Hematopoietic multipotent progenitor cell treated with erythropoietin and hydrocortisone succinate and interleukin-3 and kit ligand, for 8 days (in vitro differentiated cells): ENCODE measurements at places on chromosomes 4 and X.

DNA sequence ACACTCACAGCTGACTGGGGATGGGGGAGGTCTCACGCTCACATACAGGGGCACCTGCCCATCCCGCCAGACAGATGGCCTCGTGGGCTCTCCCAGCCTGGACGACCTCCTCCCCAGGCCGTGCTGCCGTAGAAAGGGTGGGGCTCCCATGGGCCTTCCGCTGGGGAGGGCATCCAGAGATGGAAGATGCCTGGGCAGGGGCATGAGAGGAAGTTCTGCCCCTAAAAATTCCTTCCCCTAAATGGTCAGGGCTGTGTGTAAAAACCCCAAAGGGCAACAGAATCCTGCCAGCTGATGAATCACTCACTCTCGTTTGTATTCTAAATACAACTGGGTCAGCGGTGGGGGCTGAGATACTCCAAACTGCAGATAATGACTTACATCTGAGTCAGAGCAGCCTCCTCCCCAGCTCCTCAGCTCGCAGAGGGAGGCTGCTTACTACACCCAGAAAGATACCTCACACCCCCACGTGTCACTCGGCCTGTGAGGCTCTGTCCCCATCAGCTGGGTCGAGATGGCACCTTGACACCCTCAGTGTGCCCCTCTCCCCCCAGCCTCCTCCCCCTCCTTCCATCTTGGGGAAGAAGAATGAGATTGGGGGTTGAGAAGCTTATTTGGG lies 10.1 kb downstream of the WDR1 start:
- peak; percentile 83 for DNase-seq

GRCh38 chr4:77488882-77489281 lies 116.7 kb upstream of the CXCL13 start:
- no peak for DNase-seq

- no peak for DNase-seq
Measured at GRCh38 chr4:91630054-91630453, 673.7 kb upstream of the GRID2 start.

DNA sequence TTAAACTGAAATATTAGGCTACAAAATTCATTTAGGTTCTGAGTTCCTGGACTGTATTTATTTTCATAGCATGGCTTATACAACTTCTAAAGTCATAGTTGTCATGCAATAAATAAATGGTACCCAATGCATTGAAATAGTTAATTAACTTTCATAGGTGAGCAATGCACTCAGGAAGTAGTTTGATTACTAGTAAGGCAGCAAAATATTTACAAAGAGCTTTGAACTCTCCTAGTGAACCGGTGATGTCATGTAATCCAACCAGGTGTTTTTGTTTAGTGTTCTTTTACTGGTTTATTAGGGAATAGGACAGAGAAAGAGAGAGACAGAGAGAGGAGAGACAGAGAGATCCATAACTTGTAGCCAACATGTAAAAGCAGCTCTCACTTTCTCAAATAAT lies 228.6 kb upstream of the CTSO start:
- DNase-seq, result no peak

DNA sequence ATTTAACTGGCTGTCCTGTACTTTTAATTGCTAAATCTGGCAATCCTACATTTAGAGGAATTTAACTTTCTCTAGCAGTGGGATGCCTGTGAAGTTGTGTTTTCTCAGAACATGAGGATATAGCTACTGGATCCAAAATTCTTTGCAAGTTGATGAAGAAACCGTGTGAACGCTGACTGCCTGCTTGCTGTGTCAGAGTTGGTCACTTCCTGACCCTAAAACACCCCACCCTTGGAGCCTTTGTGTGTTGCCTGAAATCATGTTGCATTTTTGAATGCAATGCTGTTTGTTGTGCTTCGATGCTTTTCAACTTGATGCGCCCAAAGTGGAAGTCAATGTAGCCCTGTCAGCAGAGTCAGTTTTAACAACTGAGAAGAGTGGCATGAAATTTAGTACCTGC lies 211.2 kb downstream of the ANK2 start:
- DNase-seq, result no peak

DNA sequence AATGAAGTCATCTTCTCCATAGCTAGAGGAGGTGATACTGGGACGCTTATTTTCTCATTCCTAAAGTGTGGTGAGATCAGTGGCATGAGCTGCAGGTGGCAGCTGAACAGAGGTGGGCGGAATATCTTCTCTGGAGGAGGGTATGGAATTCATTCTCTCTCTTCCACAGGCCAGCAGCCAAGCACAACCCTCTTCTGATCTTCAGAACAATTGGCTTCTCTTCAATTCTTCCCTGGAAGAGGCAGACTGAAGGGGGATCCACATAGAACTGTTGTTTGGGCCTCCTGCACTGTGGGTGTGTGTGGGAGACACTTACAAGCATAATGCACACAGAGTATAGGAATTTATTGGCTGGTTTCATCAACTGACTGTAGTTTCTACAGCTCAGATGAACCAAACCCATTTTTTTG lies 180.4 kb upstream of the RASGEF1B start:
- no peak for DNase-seq

DNA sequence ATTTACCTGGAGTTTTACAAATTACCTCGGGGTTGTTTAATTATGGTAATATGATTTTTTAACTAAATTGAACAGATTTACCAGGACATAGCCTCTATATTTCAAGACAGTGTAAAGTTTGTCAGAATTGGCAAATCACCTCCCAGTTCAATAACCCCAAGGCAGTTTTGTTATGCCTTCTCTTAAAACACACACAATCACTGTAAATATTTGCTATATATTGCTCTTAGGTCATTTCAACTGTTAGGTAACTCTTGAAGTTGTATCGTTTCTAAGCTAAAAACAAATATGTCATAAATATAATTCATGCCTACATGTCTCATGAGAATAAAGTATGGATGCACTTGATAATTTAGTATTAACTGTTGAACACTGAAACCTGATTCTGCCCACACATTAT lies 24.1 kb downstream of the PDLIM5 start:
- no peak for DNase-seq

- DNase-seq, result no peak
Measured at GRCh38 chrX:124346877-124347241, 496 bp downstream of the SH2D1A start.

DNA sequence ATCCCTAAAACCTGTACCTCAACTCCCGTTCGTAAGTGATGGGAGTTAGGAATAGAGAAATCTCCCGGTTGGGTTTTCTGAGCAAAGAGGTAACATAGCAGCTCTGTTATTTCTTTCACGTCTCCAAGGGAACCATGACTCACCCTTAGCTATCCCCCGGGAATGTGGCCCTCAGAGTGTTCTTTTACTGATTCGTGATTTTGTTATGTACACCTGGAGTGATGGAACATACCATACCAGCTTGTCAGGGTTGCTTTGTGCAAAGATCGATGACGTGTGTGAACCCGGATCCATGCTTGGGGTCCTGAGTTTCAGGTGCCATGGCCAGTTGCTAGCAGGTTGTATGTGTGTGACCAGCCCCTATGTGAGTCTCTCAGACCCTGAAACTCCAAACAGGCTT lies 52.6 kb downstream of the HPRT1 start:
- DNase-seq, result no peak

DNA sequence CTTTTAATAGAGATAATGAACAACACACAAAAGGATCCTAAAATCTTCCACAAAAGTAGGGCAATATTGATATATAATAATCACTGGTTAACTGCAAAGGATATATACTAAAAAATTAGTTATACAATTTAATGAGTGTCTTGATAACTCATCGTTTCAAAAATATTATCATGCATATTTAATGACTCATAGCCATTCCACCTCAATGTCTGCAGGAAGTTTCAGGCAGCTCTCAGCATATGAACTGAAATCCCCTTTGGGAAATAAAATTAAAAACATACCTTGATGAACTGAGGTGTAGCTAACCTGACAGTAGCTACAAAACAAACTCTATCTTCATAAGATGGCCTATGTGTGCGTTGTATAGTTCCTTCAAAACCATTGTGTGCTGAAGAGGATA lies 62.9 kb downstream of the TMEM165 start:
- DNase-seq, result no peak

- no peak for DNase-seq
Measured at GRCh38 chr4:3874028-3874415, 107.8 kb downstream of the ADRA2C start.

- no peak for DNase-seq
Measured at GRCh38 chrX:47697181-47697580, 38.2 kb upstream of the UXT start.

DNA sequence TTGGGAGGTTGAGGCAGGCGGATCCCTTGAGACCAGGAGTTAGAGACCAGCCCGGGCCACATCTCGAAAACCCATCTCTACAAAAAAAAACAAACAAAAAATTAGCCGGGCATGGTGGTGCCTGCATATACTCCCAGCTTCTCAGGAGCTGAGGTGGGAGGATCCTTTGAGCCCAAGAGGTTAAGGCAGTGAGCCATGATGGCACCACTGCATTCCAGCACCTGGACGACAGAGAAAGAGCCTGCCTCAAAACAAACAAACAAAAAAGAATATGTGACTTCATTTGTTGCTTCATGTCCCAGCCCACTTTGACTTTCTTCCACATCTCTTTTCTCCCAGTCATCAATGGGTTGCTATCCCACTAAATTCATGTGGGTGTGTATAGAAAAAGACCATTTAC lies 79.7 kb downstream of the BCOR start:
- no peak for DNase-seq

DNA sequence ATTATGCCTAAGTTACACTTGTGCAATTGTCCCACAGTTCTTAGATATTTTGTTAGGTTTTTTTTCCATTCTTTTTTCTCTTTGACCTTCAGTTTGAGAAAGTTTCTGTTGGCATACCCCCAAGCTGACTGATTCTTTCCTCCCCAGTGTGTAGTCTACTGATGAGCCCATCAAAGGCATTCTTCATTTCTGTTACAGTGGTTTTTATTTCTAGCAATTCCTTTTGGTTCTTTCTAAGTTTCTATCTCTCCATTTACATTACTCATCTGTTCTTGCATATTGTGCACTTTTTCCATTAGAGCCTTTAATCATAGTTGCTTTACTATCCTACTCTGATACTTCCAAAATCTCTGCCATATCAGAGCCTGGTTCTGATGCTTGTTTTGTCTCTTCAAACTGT lies 31.9 kb downstream of the CASP6 start:
- DNase-seq, result no peak
